ENCODE measurements at places on chromosomes 4 and X.
A peak's percentile ranks its signal among the peaks of the same experiment; 100 is the strongest.

GRCh38 chr4:55791666-55792065 lies 27.9 kb upstream of the EXOC1L start:
- DNase-seq = no peak

- DNase-seq = no peak
Observed at GRCh38 chrX:10509397-10509796, 111.0 kb downstream of the MID1 start.

DNA sequence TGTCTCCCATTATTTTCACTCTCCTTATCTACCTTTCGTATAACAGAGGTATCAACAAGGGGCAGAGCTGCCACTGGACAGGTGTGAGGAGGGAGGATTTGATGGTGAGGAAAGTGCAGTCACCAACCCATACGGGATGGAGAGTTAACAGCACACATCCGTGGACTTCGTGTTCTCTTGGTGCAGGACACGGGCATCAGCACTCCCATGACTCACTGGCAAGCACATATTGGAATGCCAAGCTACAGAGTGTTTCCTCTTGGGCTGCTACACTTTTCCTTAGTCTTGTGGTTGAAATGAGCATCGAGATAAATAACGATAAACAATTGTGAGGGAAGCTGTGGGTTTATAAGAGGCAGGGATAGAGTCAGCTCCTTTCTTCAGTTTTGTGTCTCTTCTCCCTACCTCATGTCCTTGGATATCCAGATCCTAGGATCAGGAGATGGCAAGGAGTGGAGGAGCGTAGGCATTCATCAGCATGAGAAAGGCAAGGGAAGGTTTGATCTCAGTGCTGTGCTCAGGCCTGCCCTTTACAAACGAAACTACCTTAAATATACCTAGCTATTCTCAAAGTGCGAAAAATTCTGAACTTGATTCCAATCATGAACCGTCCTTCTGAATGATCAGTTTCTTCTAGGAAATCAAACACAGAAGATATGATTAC lies 96.3 kb downstream of the ZNF827 start:
- DNase-seq = no peak

DNA sequence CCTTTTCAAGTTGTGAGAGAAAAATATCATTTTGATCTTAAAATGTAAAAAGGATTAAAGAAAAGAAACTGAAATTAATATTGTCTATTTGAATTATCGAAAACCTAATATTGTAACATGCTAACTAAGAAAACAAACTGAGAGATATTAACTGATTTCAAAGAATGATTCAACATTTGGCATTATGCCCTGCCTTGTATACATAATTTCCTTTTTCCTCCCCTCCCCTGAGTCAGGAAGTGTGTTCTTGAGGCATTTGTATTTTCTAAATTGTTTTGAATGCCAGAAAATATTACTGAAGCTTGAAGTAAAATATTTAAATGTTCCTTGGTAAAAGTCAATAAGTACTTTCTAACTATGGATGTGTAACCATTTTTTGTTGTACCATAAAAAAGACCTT lies 49.4 kb downstream of the RPS6KA3 start:
- DNase-seq = no peak

DNA sequence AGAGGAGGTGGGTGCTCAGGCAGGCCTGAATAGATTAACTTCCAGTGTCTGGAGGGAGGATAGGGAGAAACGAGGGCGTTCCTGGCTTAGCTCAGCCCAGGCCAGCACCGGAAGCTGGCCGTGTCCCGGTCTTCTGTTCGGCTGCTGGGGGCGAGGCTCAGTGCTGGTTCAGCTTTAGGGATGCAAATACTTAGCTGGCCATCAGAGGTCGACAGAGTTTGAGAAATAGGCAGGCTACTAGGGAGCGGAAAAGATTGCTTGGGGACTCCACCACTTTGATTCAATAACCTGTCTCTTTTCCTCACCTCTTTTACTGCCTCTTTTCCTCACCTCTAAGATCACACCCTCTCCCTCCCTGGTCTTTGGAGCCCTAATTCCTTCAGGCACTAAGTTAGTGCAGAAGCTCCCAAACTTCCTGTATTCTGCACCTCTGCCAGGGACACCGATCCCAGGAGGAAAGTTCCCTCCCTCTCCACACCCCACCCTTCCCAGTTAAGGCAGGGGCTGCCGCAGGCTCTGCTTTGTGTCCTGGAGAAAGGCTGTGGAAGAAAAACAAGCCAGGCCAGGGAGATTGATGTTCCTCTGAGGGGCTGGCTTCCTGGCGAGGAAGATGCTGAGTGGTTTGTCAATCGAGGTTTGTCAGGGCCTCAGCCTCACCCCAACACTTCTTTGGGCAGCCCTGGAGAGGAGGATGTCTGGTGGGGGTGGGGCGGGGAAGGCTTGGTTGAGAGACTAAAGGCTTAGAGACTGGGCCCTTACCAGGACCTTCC lies 6.0 kb upstream of the EFNB1 start:
- DNase-seq = no peak

DNA sequence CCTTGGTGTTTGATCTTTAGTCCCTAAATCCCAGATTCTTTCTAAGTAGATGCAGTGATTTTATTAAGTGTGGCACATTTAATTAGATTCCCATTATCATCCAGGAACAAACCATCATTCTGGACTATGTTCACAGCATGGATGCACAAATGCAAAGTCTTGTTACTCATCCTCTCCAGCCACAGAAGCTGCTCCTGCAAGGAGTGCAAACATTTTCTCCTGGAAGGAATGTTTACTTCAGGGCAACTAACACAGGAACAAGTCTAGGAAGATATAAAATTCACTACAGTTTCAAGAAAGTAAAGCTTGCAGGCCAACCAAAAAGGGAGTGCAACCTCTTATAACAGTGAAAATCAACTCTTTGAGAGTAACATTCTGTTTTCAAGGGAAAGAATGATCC lies 106.0 kb downstream of the IQCM start:
- DNase-seq = no peak

DNA sequence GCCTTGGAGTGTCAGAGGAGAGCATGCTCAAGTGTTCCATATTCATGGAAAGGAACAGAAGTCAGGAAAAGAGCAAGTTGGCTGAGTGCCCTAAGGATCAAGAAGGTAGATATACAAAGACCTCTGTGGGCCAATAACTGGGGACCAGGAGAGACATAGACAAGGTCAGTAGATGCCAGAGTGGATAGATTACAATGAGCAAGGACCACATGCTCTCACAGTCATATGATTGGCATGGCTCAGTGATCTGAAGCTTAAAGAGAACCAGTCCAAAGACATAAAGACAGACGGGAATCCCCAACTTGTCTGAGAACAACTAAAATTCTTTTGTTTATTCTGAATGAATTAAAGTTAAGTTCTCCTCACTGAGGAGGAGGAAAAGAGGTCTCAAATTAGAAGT lies 289.7 kb downstream of the HS3ST1 start:
- DNase-seq = no peak

DNA sequence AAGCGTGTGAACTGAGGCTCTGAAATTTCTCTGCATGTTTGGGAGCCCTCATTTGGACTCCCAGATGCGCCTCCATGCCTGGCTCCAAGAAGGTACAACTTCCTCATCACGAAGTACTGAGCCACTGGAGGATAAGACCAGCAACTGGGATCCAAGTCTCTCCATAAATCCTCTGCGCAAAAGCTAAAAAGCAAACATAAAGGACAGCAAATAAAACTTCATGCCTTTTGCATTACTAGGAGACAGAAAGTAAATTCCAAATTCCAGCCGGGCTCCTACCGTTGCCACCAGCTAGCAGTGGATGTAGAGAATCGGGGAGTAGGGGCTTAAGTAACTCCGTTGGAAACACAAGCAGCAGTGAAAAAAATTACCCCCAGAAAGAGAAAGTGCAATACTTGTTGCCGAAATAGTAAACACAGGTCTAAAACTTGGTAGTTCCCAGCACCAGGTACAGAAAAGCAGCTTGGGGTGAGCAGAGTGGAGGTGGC lies 477.1 kb upstream of the TENM3 start:
- no peak for DNase-seq

DNA sequence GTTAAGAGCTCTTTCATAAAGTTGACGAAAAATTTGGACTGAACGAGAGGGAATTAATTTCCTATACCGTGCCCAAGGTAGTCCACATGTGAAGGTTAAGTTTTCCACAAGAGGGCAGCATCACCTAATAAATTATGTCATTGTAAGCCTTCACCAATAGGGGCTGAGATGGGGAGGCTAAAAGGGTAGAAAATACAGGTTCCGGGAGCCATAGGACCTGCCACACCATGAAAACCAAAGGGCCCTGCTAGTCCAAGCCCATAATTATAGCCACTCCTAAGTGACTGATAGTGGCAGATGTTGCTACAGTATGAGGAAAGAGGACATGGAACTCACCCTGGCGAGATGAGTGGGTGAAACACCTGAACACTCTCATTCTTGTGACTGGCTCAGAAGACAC lies 122.2 kb downstream of the SHROOM4 start:
- DNase-seq = no peak

DNA sequence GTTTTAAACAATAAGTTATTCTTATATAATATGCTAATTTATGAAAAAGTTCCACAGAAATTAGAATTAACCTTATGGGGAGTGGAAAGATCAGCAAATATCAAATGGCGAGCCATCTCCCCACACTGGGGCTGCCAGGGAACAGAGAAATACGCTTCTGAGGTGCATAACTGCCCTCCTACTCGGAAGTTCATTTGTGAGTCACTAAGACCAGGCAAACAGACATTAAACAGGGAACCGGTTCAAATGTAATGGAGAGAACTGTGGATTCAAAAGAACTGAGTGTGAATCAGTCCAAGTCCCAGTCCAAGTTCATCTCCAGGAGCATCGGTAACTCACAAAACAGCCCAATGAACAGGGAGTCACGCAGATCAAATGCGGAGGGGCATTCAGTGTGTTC lies 11.4 kb upstream of the S100G start:
- DNase-seq = no peak

DNA sequence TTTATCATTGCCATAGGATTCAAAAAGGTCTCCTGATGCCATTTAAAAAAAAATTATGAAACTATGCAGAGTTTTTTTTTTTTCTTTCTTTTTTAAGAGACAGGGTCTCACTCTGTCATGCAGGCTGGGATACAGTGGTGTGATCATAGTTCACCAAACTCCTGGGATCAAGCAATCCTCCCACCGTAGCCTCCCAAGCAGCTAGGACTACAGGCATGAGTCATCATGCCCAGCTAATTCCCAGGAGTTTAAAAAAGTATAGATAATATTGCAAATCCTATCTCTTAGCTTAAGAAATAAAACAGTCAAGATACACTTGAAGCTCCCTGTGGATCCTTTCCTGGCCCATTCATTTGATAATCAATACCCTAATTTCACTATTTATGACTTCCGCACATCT lies 58.6 kb upstream of the PRSS48 start:
- DNase-seq = no peak

GRCh38 chr4:168631241-168632162 lies 134.7 kb downstream of the PALLD start:
- DNase-seq = no peak

GRCh38 chr4:169410839-169411770 lies 140.3 kb upstream of the SH3RF1 start:
- DNase-seq = peak; percentile 19

DNA sequence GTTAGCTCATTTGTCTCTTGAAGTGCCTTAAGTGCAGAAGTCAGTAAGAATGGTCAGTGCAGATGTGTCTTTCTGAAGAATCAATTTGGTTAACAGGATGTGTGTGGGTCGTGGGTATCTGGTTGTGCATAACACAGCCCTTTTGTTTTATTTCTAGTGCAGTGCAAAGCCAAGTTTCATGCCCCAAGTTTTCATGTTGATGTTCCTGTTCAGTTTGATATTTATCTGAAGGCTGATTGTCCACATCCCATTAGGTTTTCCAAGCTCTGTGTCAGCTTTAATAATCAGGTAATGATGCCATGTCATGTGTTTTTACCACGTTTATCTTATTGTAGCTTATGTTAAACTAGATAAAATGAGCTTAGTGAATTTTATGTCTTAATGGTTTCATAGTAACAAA lies 27.4 kb downstream of the TRAPPC11 start:
- no peak for DNase-seq

- no peak for DNase-seq
Observed at GRCh38 chrX:69424161-69424560, 80.0 kb upstream of the NALF2 start.

DNA sequence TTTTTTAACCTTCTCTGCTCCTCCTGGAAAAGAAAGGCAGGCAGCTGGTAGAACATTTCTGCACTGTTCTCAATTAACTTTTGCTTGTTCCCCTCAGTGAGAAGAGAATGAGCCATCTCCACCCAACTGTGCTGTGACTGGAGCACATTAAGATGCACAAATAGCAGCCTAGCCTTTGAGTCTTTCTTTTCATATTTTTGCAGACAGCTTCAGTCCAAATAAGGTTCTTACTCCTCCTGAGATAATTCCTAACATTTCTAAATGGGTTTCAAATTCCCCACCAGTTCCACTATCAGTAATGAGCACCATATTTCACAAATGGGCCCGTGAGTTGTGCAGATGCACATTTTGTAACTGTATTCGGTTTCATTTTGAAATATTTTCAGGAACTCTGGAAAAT lies 118.6 kb downstream of the SPCS3 start:
- DNase-seq = no peak

- DNase-seq = peak; percentile 10
Observed at GRCh38 chr4:145487631-145488030, 6.0 kb downstream of the SMAD1 start.

DNA sequence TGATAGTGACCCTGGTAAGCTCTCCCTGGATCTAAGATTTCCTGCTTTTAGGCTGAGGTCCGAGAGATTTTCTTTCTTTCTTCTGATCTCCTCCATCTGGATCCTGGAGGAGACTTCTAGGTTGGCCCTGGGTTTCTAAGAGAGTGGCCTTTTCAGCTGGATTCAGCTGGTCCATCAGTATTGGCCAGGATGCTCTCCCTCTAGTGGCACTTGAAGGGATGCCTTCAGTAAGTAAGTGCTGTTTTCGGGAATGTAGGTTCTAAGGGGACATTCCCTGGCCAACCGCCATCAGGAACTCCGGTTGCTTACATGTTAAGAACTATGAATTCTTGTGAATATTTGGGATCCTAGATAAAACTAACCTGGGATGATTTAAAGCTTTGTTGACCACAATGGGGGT lies 56.9 kb downstream of the SERTM2 start:
- DNase-seq = no peak

DNA sequence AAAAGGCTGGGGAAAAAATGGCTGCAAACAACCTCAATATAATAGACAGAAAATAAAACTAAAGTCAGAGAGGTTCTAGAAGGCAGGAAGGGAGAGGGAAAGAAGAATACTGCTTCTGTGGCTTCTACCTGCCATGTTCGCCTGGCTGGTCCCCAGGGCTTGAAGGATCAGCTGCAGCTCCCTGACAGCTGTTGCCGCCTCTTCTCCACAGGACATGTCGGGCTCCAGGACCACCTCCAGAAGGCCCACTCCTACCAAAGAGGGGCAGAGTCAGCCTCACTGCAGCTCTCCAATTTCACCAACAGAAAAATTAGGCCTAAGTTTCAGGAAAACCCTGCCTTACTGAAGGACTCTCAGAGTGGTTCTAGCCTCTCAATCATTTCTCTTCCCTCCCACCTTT lies 44.9 kb downstream of the GATB start:
- no peak for DNase-seq

- no peak for DNase-seq
Observed at GRCh38 chr4:163448540-163449203, 24.9 kb downstream of the TKTL2 start.

- DNase-seq = no peak
Observed at GRCh38 chr4:19534159-19534558, 717.5 kb upstream of the SLIT2 start.

- no peak for DNase-seq
Observed at GRCh38 chr4:53647547-53647946, 56.3 kb upstream of the LNX1 start.

All from stimulated activated CD4-positive, alpha-beta T cell treated with anti-CD3 and anti-CD28 coated beads, Interleukin-4, amount 100 ng/mL, for 48 hours (primary cell).